ENCODE measurements at places on chromosomes 4 and X. TPM values are rescaled to one million over a fixed set of nuclear protein-coding genes. Genes with fewer than 3 reads are reported as not detected.

Gene PABPC1L2B
- total RNA-seq: not detected

Gene SLC10A6
- total RNA-seq: 1.7 TPM

Gene RBMXL3
- not detected for total RNA-seq

Gene NAP1L2
- 4.0 TPM for total RNA-seq

Gene SH2D1A
- total RNA-seq: not detected

Gene ZFP92
- 1.6 TPM for total RNA-seq

Gene MED12
- total RNA-seq: 25.5 TPM

Gene TEX13D
- total RNA-seq: not detected

Gene CDKL5
- 9.2 TPM for total RNA-seq

Gene SSX4B
- not detected for total RNA-seq

Gene WDR13
- 208 TPM for total RNA-seq

Gene GRID2
- total RNA-seq: 0.16 TPM

Gene ZFX
- 36.6 TPM for total RNA-seq

Gene TCEAL7
- 8.0 TPM for total RNA-seq

Gene ADH1A
- total RNA-seq: not detected

Gene DOK7
- total RNA-seq: 31.0 TPM

Gene NDST4
- not detected for total RNA-seq

Gene CXorf65
- total RNA-seq: not detected

Gene CXCL13
- not detected for total RNA-seq

Gene AREG
- total RNA-seq: 31.3 TPM

Gene SUPT20HL1
- not detected for total RNA-seq

Gene GJB1
- total RNA-seq: not detected

Gene NUDT11
- total RNA-seq: not detected

Gene ABCG2
- total RNA-seq: 2.9 TPM

Gene ASB9
- total RNA-seq: 1.1 TPM

Gene CLDN34
- not detected for total RNA-seq

Gene NPNT
- 5.5 TPM for total RNA-seq

Gene TBC1D8B
- total RNA-seq: 4.6 TPM

Gene SPANXD
- total RNA-seq: not detected

Gene CXorf49
- not detected for total RNA-seq

Gene DDIT4L
- 10.1 TPM for total RNA-seq

Gene WFS1
- 112 TPM for total RNA-seq

Gene GAGE13
- not detected for total RNA-seq

Gene ANXA5
- 186 TPM for total RNA-seq

Gene SPANXB1
- total RNA-seq: not detected

Gene QRFPR
- total RNA-seq: 1.6 TPM

Gene ADAM29
- total RNA-seq: not detected

Gene ADGRG4
- not detected for total RNA-seq

Gene LRAT
- total RNA-seq: 0.35 TPM

Gene VSIG1
- total RNA-seq: not detected

Gene STATH
- total RNA-seq: not detected

Gene GYPA
- total RNA-seq: not detected

All from right atrium auricular region (tissue), 2 donors.